BE2C (cell line): ENCODE measurements at places on chromosomes 4 and X.

- no peak for DNase-seq
These were observed 612.2 kb downstream of the DMD start for GRCh38 chrX:32599156-32599555.

GRCh38 chr4:185508181-185508580 lies 27.1 kb downstream of the PDLIM3 start:
- no peak for DNase-seq

DNA sequence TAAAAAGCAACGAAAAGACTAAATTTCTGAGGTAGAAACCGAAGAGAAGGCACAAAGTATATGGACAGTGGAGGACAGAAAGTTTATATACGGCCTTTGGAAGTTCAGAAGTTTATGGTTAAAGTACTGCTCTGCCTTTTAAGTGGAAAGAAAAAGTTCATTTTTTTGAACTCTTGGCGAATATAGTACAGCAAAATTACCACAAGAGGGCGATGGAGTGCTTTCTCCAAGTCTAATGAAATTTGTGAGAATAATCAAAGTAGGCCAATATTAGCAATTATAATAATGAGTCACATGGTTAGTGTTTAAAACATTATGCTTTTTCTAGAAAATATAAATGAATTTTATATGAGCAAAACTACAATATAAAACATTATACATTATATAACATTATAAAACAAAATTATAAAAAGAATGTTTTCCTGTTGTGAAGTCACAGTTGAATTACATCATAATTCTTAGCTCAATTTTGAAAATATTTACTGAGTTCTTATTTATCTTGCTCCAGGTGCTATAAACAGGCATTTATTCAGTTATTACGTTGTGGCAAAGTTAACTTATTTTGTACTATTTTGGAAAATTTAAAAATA lies 136.2 kb upstream of the BMPR1B start:
- DNase-seq: peak; percentile 46

- DNase-seq: peak; percentile 66
These were observed at the start of gene TMEM150C for GRCh38 chr4:82561786-82562563. Gene TMEM150C, minus strand, starts transcription at chr4:82561988. Its CDS starts 57,331 bp downstream, at chr4:82504657.

DNA sequence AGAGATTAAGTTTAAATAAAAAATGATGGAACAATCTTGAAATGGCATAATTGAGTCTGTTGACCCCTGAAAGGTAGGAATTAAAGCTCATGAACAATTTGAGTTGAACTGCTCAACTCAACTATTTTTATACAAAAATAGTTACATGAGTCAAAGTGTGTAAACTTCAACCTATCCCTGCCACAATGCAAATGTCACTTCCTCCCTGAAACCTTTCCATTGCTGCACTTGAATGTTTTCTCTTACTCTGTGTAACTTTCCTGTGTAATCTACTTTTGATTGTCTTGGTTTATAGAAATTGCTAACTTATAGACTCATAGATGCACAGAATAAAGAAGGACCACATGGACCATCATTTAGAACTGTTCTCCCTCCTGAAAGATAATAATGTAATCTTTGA lies 218.5 kb downstream of the GBA3 start:
- no peak for DNase-seq

- no peak for DNase-seq
These were observed 3.4 kb downstream of the TEX13B start for GRCh38 chrX:107978707-107979307.

- no peak for DNase-seq
These were observed 2.3 kb upstream of the APOOL start for GRCh38 chrX:85001344-85001743.

- peak; percentile 45 for DNase-seq
These were observed 138.0 kb downstream of the RBMX2 start for GRCh38 chrX:130539721-130540321.

DNA sequence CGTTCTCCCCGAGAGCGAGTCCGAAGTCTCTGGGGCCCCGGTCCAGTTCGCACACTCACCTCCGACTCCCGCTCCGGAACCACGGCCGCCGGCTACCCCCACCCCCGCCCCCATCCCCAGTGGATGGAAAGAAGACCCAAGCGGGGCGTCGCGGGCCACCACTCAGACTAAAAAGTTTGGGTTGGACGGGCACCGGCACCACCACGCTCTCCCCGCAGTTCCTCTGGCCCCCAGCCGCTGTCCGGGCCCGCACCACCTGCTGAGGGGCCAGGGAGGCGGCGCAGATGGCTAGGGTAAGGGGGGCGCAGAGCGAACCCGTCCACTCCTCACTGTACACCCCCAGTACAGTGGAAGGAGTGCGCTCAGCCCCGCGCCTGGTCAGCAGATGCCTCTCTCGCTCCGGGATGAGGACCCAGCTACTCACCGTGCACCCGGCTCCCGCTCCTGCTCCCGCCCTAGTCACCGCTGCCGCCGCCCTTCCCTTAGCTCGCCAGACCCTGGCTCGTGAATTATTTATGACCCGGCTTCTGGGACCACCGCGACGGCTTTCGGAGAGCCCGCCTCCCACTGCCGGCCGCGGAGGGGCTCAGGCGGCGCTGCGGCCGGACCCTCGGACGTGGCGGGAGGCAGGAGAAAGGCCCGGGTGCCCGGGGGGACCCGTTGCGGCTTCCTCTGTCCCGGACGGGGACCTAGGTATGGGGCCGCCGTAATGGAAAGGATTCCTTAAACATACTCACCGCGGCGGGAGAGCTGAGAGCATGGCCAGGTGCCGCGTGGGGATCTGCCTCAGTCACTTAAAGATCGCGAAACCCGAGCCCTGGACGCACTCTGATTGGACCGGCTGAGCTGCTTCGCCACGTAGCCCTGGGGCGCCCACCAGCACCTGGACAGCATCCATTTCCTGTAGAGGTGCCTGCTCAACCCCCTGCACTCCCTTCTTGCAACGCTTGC lies at the start of gene PROM1:
Gene PROM1 (minus strand): TSS at position 783 of the 951 bp plus-strand sequence. CDS start 8,117 bp downstream, outside the sequence.
- DNase-seq: peak; percentile 29

DNA sequence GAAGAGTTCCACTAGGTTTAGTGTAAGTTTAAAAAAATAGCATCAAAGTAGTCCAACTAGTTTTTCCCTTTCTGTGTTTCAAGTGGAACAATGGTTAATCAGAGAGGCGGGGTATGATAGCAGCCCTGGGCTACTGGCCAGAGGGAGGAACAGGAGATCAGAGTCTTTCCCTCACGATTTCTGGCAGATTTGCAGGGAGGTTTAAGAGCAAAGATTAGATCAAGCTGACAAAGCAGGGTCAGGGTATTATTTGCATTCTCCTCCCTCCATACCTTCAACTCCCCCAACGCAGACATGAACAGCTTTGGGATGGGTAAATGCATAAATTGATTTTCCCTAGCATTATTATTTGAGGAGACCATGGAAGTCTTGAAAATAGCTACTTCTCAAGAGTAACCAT lies 277.6 kb upstream of the DIAPH2 start:
- DNase-seq: no peak

DNA sequence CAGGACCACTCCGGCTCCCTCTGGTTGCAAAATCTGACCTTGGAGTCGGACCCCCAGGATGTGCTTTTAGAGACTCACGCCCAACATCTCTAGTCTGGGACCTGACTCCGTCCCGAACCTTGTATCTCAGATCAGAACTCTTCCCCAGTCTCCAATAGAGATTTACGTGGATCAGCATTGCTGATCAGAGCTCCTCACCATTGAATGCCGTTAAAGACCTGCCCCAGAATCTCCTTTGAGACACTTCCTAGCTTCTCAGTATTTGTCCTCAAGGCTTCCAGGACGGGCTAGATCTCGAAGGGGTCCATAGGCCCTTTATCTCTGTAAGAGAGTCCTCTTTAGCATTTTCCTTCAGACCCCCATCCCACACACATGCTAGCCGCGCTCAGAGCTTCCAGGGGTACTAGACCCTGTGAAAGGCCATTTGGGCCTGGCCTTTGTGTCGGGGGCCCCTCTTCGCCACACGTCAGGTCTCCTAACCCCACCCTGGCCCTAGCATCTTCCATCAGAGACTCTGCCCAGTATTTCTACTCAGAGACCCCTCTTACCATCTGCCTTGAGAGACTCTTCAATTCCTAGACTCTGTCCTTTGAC lies 662 bp downstream of the UBA1 start:
- DNase-seq: no peak

GRCh38 chr4:165667969-165668368 lies 205.1 kb upstream of the TLL1 start:
- no peak for DNase-seq

DNA sequence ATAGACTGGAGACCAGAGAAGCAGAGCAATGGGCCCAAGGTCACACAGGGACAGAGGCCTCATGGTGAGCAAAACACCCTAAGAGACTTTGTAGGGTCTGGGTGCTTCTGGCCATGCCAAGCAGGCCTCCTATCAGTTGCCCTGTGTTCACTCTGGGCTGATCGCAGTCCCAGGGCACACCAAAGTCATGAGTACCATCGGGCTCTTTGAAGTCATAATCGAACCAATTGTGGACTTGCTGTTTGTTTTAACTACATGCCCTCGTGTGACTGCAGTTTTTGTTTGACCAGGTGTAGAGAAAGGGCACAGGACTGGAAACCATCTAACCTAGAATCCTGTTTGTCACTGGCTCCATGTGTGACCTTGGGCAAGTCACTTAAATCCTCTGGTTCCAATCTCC lies 172.5 kb upstream of the CPEB2 start:
- DNase-seq: no peak

GRCh38 chrX:124346117-124346876 lies at the start of gene SH2D1A:
Gene SH2D1A, plus strand, starts transcription at chrX:124346563. Its CDS starts 80 bp downstream, at chrX:124346643.
- DNase-seq: no peak
